ENCODE measurements at places on chromosomes 11 and 22.

DNA sequence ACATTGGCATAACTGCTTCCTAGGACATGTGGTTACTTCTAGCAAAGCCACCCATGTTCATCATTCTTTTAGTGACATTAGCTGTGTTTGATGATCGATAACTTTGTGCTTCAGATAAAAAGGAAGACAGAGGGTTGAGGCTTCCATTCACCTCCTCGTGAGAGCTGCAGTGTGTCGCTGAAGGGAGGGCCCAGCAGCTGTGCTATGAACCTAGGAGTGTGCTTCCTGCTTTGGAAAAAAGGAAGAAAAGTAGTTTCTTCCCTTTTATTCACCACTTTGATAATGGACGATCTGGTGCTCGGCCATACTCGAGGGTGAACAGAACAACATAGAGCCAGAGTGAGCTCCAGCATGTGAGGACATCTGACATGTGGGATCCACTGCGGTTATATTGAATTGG is 6.1 kb upstream of the RFPL2 start:
- DNase-seq = no peak

- no peak for DNase-seq
Observed at GRCh38 chr22:35445933-35446332, 46.0 kb downstream of the MCM5 start.

DNA sequence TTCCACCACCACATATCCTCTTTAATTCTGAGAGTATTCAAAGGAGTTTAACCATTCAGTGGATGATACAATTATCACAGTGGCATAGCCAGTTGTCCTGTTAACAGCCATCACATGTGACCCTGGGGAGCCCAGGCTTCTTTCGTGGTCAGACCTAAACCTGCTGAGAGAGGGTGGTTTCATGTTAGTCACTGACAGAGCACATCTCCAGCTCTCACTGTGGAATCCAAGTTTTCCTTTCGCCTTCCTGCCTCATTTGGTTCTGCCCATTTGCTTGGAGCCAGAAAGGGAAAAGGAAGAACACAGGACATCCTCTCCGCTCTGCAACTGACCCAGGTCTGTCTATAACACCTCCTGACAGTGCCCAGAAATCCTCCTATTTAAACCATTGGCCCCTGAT is 60.4 kb downstream of the MCHR1 start:
- DNase-seq = no peak

DNA sequence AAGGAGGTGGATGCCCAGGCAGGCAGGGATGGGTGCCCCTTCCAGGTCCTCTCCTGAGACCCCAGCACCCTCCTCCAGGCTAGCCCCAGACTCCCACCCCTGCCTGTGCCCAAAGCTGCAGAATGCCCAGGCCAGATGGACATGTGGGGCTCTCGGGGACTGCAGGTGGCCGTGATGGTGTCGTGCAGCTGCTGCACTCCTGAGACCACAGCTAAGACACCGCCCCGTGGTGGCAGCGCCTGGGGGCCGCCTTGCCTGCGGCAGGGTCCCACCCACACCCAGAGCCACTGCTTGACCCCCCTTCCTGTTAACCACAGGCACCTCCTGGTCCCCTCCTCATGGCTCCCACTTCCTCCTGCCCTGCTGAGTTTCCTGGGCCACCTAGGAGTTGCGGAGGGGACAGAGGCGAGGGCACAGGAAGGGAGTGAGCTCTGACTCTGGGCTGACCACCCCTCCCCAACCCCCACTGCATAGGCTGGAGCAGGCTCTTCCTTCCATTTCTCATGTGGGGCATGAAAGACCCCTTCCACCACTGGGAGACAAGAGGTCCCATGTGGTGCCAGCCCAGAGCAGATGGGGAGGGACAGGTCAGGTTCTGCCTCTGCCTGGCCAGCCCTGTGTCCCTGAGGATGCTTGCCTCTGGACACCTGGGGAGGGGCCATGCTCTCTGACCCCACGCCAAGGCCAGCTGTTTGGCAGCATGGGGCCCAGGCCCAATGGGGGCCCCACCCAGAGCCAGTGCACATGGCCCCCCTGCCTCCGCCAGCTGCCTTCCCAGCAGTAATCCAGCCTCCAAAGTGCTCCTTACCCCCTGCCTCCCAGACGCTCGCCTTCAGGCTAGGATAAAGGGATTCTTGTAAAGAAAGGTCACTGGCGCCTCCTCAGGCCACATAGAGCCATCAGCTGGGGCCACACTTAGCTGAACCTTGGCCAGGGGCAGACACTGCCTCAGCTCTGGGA is 29.3 kb downstream of the OSBPL5 start:
- DNase-seq = no peak

DNA sequence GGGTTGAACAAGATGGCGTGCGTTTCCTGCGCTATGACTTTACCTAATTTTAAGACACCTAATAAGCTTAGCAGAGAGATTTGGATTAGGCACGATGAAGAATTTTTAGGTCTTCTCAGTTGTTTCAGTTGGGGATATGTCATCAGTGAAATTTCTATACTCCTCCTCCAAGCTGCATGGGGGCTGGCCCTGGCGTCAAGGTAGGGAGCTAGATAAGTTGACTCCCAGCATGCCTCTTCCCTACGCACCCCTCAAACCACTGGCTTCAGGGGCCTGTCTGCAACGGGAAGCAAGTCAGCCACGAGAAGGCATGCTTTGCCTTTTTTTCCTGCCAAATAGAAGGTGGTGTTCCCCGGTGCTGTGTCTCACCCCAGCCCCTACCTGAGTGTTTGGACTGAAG is 13.3 kb downstream of the DGAT2 start:
- DNase-seq = no peak

GRCh38 chr22:39130152-39130704 is 22.3 kb downstream of the CBX7 start:
- no peak for DNase-seq

- no peak for DNase-seq
Observed at GRCh38 chr22:50729391-50730012, 8.5 kb upstream of the ACR start.

GRCh38 chr11:118841469-118842242 is 42.0 kb upstream of the CXCR5 start:
- peak; percentile 25 for DNase-seq

GRCh38 chr11:57343825-57344224 is 5.7 kb downstream of the P2RX3 start:
- no peak for DNase-seq

GRCh38 chr11:112255067-112255720 is 5.5 kb downstream of the PLET1 start:
- DNase-seq = no peak

DNA sequence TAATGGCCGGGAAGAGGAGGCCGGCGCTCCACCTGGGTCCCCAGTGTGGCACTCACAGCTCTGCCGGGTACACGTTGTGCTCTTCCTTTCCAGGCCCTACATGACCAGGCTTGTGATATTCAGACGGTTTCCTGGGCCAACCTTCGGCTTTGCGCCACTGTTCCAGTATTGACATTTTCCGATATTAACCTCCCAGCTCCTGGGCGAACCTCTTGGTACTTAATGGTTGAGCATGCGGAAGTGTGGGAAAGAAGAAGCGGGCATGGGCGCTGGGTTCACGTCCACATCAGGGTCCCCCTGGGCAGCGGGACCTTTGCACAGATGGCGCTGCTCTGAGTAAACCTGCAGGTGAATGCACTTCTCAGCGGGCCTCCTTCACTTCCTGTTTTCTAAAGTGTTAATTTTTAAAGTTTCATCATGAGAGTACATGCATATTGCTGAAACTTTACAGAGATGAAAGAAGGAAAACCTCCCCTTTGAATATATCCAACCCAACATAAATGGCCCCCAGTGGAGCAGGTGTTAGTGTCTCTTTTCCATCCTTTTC is 286.7 kb downstream of the TBC1D22A start:
- DNase-seq = no peak

- no peak for DNase-seq
Observed at GRCh38 chr11:34890812-34891211, 25.4 kb downstream of the APIP start.

DNA sequence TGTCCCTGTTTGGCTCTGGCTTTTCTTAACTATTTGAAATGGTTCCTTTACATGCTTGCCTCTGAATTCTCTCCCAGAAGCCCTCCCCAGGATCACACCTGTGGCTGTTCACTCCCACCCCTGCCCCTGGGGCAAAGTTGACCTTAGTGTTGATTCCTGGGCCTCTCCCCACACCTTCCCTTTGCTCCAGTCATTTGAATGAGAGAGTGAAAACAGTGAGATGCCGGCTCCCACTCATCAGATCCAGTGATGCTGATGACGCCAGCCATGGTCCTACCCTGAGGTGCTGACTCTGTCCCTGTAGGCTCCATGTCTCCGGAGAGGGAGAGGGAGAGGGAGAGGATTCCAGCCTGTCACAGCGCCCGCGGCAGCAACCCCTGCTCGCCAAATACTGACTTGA is 40.7 kb downstream of the LRP5 start:
- no peak for DNase-seq
